ENCODE measurements at places on chromosomes 3 and 15.

GRCh38 chr3:52292247-52293065 is 4.8 kb downstream of the GLYCTK start:
- no peak for DNase-seq

- DNase-seq = no peak
Measured at GRCh38 chr15:91407269-91407889, 307.3 kb downstream of the SV2B start.

DNA sequence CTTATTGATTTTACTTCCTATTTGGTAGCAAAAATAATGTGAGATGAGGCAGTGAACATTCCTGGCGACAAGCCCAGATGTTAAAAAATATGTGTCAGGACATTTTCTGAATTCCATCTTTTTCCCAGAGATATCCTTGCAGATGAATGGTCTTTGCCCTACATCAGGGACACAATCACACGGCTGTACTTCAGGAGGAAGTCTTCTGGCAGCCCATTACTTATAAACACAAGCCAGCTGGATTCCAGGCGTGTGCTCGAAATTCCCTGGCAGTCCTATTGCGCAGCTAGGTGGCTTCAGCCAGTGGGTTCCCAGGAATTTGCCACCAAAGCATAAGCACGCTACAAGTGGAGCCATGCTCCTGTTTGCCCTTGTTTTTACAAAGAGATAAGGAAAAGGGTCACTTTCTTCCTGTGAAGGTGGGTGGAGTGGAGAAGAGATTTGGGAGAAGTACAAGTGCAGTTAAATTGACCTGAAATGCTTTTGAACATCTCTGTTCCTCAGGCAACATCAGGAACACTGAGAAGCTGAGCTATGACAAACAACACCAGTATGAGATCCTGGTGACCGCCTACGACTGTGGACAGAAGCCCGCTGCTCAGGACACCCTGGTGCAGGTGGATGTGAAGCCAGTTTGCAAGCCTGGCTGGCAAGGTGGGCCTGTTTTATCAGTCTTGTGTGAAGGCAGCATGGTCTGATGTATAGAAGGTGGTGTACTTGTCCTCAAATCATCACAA is 257.1 kb upstream of the TRIM42 start:
- no peak for DNase-seq

DNA sequence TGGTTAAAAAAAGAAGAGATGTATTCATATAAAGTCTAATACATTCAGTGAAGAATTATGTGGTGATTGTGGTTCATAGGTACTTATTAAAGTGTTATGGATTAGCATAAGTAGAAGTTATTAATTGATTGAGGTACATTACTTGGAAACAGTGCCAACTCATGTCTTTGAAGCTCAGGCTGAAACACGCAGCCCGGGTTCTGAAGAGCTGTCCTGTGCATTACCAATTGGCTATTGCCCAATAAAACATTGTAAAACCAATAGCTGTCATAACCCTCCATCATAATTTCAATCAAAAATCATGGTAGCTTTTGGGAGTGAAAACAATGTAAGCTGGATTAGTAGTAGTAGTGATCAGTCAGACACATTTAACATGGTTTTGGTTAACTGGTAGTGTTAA is 560.1 kb downstream of the MCTP2 start:
- no peak for DNase-seq

GRCh38 chr3:127455541-127456450 is 134.7 kb downstream of the TPRA1 start:
- peak; percentile 52 for DNase-seq

- DNase-seq = no peak
Measured at GRCh38 chr15:85316244-85316934, 64.0 kb upstream of the AKAP13 start.

Data from substantia nigra (tissue), 51 donors.